ENCODE measurements at places on chromosomes 12 and 14. TPM values are rescaled to one million over a fixed set of nuclear protein-coding genes. Genes with fewer than 3 reads are reported as not detected.
A peak's percentile ranks its signal among the peaks of the same experiment; 100 is the strongest.

Gene TPPP2
- total RNA-seq, result not detected

Gene RBP5
- not detected for total RNA-seq

Gene ARHGAP9
- 0.83 TPM for total RNA-seq

Gene DDX24
- total RNA-seq, result 94.7 TPM

Gene KSR2
- under 0.01 TPM for total RNA-seq

Gene C12orf54
- 2.8 TPM for total RNA-seq

Gene NFATC4
- total RNA-seq, result 9.0 TPM

Gene CISTR
- total RNA-seq, result not detected

Gene FGFR1OP2
- total RNA-seq, result 33.3 TPM

Gene CLEC2A
- not detected for total RNA-seq

Gene TOMM20L
- total RNA-seq, result not detected

DNA sequence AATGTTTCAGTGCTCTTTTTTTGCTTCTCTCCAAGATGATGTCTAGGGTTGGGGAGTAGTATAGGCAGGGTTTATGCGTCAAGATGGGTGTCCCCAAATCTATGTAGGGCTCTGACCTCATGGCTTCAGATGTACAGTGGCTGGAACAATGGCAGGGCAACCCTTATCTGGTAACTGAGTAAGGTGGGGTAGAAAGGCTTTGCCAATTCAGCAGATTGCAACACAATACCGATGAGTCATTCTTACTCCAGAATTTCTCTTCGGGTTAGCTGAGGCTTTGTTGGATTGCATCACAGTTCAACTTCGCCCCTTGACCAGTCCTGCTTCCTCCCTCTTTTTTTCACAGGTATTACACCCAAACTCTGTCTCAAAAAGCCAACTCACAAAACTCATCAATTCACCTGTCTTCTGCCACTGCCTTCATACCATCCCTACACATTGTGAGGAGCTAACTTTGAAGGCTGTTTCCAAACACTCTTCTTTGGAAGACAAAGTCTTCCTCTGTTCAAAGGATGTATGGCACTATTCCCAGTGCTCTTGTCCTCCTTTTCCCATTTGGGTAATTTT, 190.2 kb upstream of the CNOT2 start:
- peak; percentile 84 for DNase-seq

DNA sequence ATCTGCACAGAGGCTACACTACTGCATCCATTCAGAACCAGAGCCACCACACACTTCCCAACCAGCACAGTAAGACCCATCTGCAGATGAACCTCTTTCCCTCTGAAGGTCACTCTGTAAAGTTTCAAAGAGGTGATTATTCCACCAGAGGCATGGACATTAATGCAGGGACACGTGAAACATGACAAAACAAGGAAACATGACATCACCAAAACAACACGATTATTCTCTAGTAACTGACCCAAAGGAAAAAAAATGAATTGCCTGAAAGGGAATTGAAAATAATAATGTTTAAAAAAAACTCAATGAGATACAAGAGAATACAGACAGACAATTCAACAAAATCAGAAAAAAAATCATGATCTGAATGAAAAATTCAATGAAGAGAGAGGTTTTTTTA, 139.1 kb downstream of the RERGL start:
- DNase-seq, result no peak

DNA sequence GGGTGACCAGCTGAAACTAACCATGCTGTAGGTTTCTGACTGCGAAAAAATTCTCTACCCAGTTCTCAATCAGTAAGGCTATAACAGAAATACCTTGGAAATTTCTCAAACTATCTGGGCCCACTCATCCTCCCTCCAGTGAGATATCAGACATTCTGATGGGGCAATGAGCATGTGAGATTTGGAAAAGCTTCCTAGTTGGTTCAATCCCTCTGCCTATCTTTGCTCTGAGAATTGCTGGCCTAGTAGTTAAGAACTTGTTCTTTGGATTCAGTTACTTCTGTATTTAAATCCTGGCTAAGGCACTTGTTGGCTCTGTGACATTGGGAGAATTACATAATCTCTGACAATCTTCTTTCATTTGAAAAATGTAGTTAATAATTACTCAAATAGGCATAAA, 119.4 kb downstream of the SLC15A5 start:
- no peak for DNase-seq

DNA sequence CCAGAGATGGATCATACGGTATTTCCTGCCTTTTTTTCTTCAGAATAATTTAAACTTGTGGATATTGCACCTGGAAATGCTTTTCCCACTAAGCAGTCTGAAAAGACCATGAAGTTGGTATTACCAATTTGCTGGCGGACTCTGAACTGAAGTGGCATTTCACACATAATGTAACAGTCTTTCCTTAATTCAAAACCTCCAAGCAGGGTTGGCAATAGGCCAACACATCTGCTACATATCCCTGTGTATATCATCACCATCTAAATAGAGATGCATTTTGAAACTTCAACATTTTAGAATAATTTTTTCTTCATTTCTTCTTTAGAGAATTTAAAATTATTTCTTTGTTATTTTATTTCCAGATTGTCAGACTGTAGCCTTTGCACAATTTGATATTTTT, 100.5 kb downstream of the TSPAN8 start:
- no peak for DNase-seq

- peak; percentile 100 for DNase-seq
These were observed 157.5 kb upstream of the HIF1A start for GRCh38 chr14:61537563-61538463.

DNA sequence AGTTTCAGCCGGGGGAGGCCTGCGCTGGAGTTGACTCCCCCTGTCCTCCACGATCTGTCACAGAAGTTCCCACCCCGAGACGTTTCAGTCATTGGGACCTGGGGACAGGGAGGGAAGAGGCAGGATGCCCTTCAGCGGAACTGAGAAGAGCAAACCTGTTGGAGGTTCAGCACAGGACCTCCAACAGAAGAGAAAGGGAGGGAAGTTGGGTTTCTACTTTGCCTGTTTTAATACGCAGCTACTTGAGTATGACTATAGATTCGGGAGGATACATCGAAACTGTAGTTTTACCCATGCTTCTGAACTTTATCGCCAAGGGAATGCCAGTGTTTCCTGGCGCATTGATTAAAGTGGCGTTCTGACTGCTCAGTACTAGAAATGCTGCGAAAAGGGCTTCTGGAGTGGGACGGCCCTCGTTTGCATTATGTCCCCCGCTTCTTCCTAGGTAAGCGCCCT, 2.3 kb upstream of the DUSP6 start:
- no peak for DNase-seq

DNA sequence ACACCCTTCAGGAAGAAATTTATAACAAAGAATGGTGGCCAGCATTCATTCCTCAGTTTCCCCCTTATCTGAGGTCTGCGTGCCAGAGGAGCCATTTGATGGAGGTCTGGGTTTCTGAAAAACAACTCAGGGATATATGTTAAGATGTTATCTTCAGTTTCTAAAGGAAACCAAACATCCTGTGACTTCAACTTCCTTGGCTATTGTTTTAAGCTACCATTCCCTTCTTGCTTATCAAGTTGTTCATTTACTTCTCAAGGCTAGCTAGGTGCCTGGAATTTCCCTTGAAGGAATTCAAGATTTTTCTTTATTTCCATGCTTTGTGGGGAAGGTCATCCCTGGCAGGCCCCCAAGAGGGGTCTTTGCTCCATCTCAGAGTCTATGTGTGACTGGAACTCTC, 27.1 kb upstream of the OXA1L start:
- no peak for DNase-seq

GRCh38 chr12:100545092-100545491, 28.4 kb upstream of the GAS2L3 start:
- peak; percentile 12 for DNase-seq

GRCh38 chr12:92000597-92000996, 145.0 kb downstream of the BTG1 start:
- DNase-seq, result no peak

- no peak for DNase-seq
These were observed 31.6 kb downstream of the SPTLC2 start for GRCh38 chr14:77584809-77585208.

- DNase-seq, result no peak
These were observed 276.2 kb upstream of the RTL1 start for GRCh38 chr14:101179691-101180211.

GRCh38 chr14:99320621-99321235, 48.7 kb upstream of the BCL11B start:
- DNase-seq, result no peak

DNA sequence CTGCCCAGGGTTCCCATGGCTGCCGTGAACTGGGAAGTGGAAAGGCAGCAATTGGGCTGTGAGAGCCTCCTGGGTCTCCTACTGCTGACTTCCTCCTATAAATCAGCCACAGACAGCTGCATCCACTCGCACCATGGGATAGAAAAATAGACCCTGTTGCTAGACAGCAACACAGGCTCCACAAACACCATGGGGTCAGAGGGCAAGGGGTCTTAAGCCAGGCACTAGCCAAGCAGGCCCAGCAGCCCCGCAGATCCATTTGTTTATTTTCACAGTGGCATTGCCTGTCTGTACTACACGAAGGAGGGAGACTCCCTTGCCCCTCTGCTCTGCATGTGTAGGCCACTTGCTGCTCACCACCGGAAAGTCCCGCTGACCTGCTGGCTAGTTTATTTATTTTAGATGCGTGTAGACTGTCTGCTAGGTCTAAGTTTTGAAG, 139.8 kb downstream of the DACT1 start:
- DNase-seq, result no peak

GRCh38 chr12:9041321-9041720, 52.0 kb downstream of the KLRG1 start:
- peak; percentile 11 for DNase-seq

DNA sequence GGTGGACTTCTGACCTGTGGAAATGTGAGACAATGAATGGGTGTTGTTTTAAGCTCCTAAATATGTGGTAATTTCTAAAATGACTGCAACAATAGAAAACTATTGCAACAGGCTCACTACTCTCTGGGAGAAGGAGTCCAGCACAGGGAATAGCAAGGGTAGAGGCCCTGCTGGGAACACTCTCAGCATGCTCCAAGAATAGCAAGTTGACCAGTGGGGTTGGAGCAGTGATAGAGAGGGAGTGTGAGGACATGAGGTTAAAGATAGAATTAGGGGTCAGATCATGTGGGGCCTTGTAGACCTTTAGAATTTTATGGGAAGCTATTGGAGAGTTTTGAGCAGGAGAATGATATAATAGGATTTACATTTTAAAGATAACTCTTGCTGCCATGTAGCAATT, 346.7 kb upstream of the CCDC196 start:
- no peak for DNase-seq

DNA sequence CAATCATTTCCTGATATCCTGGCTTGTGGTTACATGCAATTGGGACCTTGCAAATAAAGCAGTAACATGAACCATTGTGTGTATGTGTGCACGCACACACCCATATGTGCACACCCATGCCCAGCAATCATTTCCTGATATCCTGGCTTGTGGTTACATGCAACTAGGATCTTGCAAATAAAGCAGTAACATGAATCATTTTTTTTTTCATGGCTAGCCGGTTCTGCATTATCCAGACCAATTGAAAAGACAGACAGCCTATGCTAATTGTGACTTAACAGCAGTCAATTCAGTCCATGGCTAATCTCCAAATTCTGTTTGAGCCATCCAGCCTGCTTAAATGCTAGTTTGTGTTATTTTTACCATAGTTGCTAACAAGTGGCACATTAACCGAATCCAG, 134.3 kb downstream of the TTC7B start:
- DNase-seq, result peak; percentile 14

GRCh38 chr12:99736760-99737269, 89.3 kb downstream of the GARIN6 start:
- DNase-seq, result no peak

DNA sequence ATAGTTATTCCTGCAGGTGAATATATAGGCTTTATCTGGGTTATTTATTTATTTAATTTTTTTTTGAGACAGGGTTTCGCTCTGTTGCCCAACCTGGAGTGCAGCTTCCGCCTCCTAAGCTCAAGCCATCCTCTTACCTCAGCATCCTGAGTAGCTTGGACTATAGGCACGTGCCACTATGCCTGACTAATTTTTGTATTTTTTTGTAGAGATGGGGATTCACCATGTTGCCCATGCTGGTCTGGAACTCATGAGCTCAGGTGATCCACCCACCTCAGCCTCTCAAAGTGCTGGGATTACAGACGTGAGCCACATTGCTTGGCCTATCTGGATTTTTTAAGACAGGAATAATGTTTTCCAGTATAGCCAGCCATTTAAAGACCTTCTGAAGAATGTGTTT, 2.0 kb downstream of the RAN start:
- DNase-seq, result no peak

GRCh38 chr12:29035112-29035511, 114.0 kb upstream of the FAR2 start:
- DNase-seq, result peak; percentile 48

- DNase-seq, result no peak
These were observed 40.3 kb upstream of the CERS5 start for GRCh38 chr12:50207424-50207823.

DNA sequence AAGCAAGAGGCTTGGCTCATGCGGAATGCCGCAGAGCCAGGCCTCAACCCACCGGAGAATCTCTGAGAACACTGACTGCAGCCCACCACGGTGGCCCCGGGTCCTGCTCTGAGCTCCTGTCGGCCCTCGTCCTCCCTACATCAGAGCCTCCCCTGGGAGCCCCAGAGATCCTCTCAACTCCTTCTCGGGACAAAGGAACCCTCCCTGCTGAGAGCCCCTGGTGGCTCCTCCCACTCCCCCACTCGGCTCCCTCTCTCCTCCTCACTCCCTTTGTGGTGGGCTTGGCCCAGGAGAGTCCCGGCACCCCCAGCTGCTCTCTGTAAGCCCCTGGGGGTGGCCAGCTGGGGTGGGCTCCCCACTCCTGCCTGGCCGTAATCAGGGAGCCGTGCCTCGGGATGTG, 11.1 kb upstream of the INF2 start:
- DNase-seq, result no peak

DNA sequence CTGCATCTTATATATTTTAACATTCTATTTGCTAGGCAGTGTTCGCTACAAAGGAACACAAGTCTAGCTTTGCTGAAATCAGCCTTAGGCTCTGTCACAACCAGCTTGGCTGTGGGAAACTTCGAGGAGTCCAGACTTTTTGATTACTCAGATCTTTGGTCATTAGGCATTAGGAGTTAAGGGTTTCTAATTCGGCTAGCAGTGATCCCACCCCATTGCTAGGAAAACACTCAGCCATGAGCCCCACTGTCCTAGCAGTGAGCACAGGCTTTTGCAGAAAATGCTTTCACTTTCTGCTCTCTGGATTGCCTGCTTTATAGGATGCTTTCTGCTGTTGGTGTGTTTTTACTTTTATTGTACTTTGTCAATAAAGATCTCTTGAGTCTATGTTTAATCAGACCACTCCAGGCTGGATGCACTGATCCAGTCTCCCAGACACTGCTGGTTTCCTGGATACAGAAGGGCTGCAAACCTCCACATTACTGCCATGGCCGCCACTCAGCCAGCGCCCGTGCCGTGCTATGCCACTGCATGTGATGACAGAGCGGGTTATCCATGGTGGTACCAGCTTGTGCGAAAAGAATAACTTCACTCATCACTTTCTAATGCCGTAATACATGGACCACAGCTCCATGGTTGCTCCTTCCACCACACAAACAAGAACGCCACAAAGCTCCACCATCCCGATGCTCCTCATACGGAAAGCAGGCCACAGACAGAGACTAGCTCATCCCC, 41.0 kb upstream of the PYGL start:
- no peak for DNase-seq
